ENCODE measurements at places on chromosomes 13 and 19. TPM values are rescaled to one million over a fixed set of nuclear protein-coding genes. Genes with fewer than 3 reads are reported as not detected.

GRCh38 chr13:20151612-20152011 lies 9.2 kb downstream of the GJA3 start:
- no peak for DNase-seq

DNA sequence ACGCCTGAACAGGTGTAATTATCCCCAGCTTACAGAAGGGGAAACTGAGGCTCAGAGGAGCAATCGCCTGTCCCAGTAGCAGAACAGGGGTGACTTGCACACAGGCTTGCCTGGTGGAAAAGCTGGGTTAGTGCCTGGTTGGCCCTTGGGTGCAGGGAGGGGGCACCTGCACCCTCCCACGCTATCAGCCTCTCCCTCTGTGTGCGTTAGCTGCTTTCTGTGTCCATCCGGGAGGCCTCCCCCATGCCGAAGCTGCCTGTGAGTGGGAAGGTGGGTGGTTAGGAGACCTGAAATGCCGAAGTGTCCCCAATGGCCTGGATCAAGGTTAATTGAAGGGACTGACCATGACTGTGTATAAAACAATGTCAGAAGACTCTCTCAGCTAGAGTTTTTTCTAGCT lies 295.0 kb downstream of the ZNF536 start:
- no peak for DNase-seq

GRCh38 chr19:30719189-30719998 lies 347.2 kb downstream of the ZNF536 start:
- peak; percentile 77 for DNase-seq

- DNase-seq: no peak
Observed at GRCh38 chr19:49125025-49125731, 5.8 kb downstream of the PPFIA3 start.

ZNF154 gene
- polyA plus RNA-seq: 8.3 TPM

FGF14 gene
- polyA plus RNA-seq: 0.04 TPM
